Mucosa of gallbladder (tissue), 1 donor: ENCODE measurements at places on chromosomes 16 and 17. TPM values are rescaled to one million over a fixed set of nuclear protein-coding genes. Genes with fewer than 3 reads are reported as not detected.

DNA sequence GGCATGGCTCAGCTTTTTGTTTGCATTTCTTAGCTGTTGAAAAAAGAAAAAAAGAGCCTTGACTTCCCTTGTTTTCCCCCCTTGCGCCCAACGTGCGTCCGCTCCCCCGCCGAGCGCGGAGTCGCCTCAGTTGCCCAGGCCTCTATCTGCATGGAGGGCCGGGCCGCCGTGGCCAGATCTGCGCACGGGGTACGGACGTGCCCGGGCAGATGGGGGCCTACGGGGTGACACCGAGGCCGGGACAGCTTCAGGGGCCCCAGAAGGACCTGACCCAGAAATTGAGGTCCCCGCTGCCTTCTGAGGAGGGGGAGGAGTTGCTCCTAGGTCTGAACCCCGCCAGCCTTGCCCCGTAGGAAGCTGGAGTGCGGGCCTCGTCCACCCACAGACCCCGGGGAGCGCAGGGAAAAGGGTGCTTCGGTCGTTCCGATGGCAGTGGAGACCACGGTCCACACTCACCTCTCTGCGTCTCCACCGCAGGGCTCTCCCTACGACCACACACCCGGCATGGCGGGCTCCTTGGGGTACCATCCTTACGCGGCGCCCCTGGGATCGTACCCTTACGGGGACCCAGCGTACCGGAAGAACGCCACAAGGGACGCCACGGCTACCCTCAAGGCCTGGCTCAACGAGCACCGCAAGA lies 1.5 kb downstream of the IRX5 start:
- no peak for DNase-seq

The CDH15 gene
- 0.20 TPM for total RNA-seq

The HBA2 gene
- 30.0 TPM for total RNA-seq

The TP53TG3B gene
- total RNA-seq = not detected

DNA sequence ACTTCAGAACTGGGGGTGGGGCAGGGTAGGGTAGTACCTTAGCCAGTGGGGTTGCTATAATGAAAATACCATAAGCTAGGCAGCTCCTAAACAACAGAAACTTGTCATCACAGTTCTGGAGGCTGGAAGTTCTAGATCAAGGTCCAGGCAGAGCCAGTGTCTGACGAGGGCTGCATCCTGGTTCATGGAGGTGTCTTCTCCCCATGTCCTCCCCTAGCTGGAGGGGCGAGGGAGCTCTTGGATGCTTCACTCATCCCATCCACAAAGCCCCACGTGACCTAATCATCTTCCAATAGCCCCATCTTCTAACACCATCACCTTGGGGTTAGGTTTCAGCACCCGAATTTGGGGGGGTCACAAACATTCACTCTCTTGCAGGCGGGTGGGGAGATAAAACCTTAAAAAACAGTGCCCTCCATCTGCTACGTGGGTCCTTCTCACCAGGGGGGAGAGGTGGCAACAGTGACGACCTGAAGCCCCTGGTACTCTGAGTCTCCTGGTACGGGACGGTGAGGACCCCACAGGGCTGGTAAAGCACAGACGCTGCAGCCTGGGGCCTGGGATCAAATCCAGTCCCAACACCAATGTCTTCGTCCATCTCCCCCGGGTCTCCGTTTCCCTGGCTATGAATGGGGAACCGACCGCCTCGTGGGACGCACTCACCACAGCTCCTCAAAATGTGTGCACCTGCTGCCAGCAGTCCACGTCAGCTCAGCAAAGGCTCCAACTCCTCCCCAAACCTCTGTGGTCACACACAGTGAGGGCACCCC lies 22.8 kb downstream of the RAB40B start:
- no peak for DNase-seq

GRCh38 chr16:72122916-72123315 lies 29.3 kb downstream of the DHX38 start:
- no peak for DNase-seq
